Thyroid gland (tissue), 4 donors: ENCODE measurements at places on chromosomes 7 and 10. TPM values are rescaled to one million over a fixed set of nuclear protein-coding genes. Genes with fewer than 3 reads are reported as not detected.

DNA sequence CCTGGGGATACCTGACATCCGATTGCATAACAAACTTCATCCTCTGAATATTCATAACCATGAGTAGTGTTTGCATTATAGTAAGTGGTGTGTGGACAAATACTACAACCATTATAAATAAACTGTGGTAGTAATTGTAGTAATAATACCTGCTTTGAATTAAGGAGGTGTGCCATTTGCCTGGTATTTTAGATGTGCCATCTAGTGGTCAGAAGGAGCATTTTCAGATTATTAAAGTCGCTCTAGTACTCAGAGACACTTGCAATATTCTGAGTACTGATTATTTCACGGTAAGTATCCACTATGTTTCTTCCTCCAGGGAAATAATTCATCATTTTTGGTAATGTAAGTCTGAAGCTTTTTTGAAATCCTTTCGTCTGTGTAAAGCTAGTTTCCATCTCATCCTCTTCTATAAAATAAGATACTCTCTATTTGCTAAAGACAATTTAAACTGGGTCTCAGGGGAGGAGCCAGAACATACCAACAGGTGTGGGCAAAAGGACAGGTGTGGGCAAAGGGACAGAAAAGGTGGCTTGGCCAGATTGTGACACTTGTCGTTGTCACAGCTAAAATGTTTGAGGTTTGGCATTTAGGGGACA is 115.3 kb upstream of the WDR11 start:
- H3K4me1 ChIP-seq: peaks cover 3% of the 10 kb centered on the region
- no peaks in the 10 kb centered on the region for H3K27me3 ChIP-seq

DNA sequence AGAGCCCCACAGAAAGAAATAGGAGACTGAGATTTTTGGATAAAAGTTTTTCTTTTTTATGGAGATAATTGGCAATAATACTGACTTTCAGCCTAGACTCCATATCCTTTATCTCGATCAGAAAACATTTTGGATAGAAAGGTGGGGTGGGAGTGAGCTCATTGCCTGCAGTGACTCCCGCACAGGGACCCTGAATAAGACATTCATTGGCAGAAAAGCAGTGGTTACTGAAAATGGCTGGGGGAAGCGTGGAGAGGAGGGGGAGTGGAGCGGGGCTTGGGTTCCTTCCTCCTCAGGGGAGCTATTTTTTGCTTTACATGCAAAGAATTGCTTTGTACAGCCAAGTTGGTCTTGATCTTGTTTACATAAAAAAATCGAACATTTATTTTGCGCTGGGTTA is 90.4 kb upstream of the BMPER start:
- H3K4me1 ChIP-seq: no peaks in the 10 kb centered on the region
- H3K27ac ChIP-seq: no peak overlapping the region
- no peak overlapping the region for H3K4me3 ChIP-seq
- no peak for DNase-seq
- H3K27me3 ChIP-seq: no peaks in the 10 kb centered on the region

- H3K27me3 ChIP-seq: no peaks in the 10 kb centered on the region
- no peak overlapping the region for H3K4me3 ChIP-seq
- H3K27ac ChIP-seq: no peak overlapping the region
- no peaks in the 10 kb centered on the region for H3K36me3 ChIP-seq
- H3K4me1 ChIP-seq: no peaks in the 10 kb centered on the region
These were observed 750.7 kb downstream of the NRG3 start for GRCh38 chr10:82625512-82626189.

GRCh38 chr7:67597161-67597560 is 600.5 kb downstream of the TYW1 start:
- no peaks in the 10 kb centered on the region for H3K4me1 ChIP-seq
- H3K36me3 ChIP-seq: no peaks in the 10 kb centered on the region
- no peak overlapping the region for H3K27ac ChIP-seq

- H3K36me3 ChIP-seq: no peaks in the 10 kb centered on the region
- no peak overlapping the region for H3K27ac ChIP-seq
- no peak overlapping the region for H3K4me3 ChIP-seq
- H3K27me3 ChIP-seq: no peaks in the 10 kb centered on the region
- H3K4me1 ChIP-seq: no peaks in the 10 kb centered on the region
- no peak for DNase-seq
These were observed 40.6 kb downstream of the SH3PXD2A start for GRCh38 chr10:103814626-103815370.

- no peak overlapping the region for H3K27ac ChIP-seq
- peaks cover 5% of the 10 kb centered on the region for H3K4me1 ChIP-seq
- no peaks in the 10 kb centered on the region for H3K27me3 ChIP-seq
- no peak for DNase-seq
- H3K36me3 ChIP-seq: no peaks in the 10 kb centered on the region
These were observed 16.8 kb downstream of the SLC18A2 start for GRCh38 chr10:117257721-117258120.

- H3K27ac ChIP-seq: no peak overlapping the region
- H3K27me3 ChIP-seq: no peaks in the 10 kb centered on the region
- H3K4me1 ChIP-seq: no peaks in the 10 kb centered on the region
- no peak for DNase-seq
- H3K36me3 ChIP-seq: no peaks in the 10 kb centered on the region
- H3K4me3 ChIP-seq: no peak overlapping the region
These were observed 93.3 kb downstream of the BMS1 start for GRCh38 chr10:42875798-42876341.

DNA sequence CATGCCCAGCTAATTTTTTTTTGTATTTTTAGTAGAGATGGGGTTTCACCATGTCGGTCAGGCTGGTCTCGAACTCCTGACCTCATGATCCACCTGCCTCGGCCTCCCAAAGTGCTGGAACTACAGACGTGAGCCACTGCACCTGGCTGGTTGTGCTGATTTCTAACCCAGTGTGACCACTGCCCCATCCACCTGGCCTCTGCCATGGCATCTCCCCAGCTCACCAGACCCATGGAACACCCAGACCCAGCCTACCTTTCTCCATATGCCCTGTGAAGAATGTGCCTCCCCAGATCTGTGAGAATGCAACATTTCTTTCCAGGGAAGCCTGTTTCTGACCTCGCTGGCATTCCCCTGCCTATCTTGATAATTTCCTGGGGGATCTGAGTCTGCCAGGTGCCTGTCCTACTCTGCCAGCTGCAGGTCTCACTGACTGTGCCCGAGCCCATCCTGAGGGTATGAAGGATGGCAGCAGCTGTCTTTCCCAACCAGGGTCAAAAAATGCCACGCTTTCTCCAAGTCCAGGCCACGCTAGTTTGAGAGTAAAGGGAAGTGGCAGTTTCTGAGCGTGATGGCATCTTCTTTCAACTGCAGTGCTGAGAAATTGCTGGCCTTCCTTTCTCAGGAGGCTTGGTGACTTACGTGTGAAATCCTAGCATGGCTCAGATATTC is 324.4 kb upstream of the ZNF32 start:
- no peaks in the 10 kb centered on the region for H3K4me1 ChIP-seq
- H3K4me3 ChIP-seq: no peak overlapping the region
- DNase-seq: no peak
- H3K27me3 ChIP-seq: no peaks in the 10 kb centered on the region
- no peaks in the 10 kb centered on the region for H3K36me3 ChIP-seq

DNA sequence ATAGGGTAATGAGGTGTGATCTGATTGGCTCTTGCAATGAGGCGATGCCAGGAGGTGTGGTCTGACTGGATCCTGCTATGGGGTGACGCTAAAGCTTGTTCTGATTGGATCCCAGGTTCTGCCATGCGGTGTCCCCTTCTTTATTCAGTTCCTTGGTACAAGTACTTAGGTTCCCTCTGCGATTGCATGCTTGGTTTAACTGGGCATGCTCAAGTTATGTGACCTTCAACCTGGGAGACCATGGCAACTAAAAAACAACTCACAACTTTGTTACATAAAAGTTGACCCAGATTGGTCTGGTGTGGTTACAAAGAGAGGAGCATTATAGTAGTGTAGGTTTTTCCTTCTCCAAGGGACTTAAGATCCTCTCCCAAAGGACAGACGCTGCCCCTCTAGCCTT is 49.5 kb upstream of the DNAJC1 start:
- no peaks in the 10 kb centered on the region for H3K36me3 ChIP-seq
- no peak overlapping the region for H3K27ac ChIP-seq
- H3K4me1 ChIP-seq: no peaks in the 10 kb centered on the region
- H3K27me3 ChIP-seq: no peaks in the 10 kb centered on the region
- H3K4me3 ChIP-seq: no peak overlapping the region

DNA sequence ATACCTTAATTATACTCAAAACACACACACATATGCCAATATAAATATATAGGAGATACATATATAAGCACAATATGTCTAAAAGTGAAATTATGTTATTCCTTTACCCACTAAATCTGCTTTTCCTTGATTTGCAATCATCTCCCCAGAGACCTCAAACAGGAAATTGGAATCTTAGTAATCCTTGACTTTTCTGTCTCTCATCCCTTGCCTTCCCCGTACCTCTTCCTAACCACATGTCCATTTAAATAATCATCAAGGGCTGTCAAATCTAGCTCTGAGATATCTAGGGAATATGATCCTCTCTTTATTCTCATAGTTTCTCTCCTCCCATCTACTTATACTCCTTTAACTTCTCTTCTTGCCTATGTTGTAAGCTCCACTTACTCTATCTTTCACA is 336.6 kb downstream of the HGF start:
- no peaks in the 10 kb centered on the region for H3K4me1 ChIP-seq
- H3K27me3 ChIP-seq: no peaks in the 10 kb centered on the region
- no peak overlapping the region for H3K4me3 ChIP-seq
- no peak for DNase-seq

DNA sequence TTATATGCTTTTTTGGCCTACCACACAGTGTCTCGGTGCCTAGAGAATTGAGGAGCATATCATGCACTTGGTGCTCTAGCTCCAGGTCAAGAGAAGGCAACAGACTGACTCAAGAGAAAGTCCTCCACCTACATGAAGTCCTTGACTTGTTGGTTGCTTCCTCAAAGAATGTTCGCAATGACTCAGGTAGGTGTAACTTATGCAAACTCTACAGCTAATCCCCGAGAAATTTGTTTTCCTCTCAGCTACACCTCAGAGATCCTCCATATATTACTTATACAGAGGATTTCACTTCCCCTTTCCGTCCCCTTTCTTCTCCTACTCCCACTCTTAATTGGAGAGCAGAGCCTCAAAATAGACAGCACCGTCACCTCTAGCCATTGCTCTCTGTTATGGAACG is 1013.1 kb downstream of the KCNMA1 start:
- no peak overlapping the region for H3K27ac ChIP-seq
- H3K27me3 ChIP-seq: no peaks in the 10 kb centered on the region
- no peak for DNase-seq

- peaks cover 15% of the 10 kb centered on the region for H3K4me1 ChIP-seq
- H3K27ac ChIP-seq: no peak overlapping the region
- no peak for DNase-seq
- no peak overlapping the region for H3K4me3 ChIP-seq
- no peaks in the 10 kb centered on the region for H3K27me3 ChIP-seq
These were observed 196.1 kb upstream of the AOAH start for GRCh38 chr7:36920433-36920832.

DNA sequence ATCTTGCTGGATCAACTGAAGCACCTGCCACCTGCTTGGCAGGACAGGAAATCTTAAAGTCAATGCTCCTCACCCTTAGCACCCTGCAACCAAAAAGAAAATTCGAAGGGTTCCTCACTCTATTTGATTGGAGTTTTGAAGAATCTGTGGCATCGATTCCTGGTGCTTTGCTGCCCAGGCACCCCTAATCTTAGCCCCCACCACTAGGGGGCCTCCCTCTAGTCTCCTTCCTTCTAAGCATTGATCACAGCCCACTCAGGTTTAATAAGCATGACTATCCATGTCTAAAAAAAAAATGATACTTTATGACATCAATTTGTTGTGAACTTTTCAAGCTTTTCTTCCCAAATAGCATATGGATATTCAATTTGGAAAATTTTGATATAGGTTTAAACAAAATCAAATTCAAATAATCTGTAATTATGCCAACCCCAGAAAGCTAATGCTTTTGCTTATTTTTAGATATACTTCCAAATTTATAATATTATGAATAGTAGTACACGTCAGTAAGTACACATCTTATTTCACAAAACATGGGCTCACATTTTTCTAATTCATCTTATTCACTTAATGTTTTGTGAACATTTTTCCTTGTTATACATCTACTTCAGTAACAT is 45.3 kb downstream of the NRG3 start:
- no peaks in the 10 kb centered on the region for H3K4me1 ChIP-seq
- H3K4me3 ChIP-seq: no peak overlapping the region
- no peak for DNase-seq
- no peak overlapping the region for H3K27ac ChIP-seq

DNA sequence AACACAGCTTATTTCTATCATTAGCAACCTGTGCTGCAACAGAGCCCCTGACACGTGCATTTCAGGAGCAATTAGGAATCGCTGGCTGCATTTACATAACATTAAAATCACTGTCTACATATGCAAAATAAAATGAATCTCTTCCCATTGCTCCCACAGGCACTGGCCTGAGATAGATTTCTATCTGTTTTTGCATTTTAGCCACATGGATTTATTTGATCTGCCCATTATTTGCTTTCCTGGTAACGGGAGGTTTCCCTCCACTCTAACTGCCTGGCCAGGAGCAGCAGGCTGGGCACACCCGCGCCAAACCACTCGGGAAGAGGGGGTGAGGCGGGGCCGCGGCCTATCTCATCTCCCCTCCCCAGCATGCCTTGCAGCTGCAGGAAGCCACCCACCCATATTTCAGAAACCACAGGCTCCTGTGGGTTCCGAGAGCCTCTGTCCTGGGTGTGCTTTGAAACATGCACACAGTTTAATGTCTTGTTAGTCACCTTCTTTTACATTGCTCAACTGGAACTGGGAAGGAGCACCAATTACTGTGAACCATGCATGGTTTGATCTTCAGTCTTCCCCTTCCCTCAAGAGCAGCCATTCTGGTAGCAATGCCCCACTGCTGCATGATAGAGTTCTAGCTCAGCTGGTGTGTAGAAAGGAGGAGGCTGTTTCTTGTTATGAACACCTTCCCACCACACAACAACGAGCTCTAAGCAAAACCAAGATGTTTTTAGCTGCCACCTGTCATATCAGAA is 37.7 kb upstream of the IKZF1 start:
- DNase-seq: no peak
- no peaks in the 10 kb centered on the region for H3K27me3 ChIP-seq

DNA sequence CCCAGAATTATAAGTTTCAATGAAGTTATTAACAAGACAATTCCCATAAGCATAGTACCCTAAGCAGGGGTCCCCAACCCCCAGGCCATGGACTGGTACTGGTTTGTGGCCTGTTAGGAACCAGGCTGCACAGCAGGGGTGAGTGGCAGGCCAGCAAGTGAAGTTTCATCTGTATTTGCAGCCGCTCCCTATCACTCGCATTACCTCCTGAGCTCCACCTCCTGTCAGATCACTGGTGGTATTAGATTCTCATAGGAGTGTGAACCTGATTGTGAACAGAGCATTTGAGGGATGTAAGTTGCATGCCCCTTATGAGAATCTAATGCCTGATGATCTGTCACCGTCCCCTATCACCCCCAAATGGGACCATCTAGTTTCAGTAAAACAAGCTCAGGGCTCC is 36.0 kb upstream of the KIAA1217 start:
- H3K4me3 ChIP-seq: no peak overlapping the region
- H3K4me1 ChIP-seq: peaks cover 25% of the 10 kb centered on the region
- H3K27ac ChIP-seq: no peak overlapping the region
- no peaks in the 10 kb centered on the region for H3K27me3 ChIP-seq

- H3K4me1 ChIP-seq: peaks cover 16% of the 10 kb centered on the region
- no peaks in the 10 kb centered on the region for H3K27me3 ChIP-seq
- H3K36me3 ChIP-seq: no peaks in the 10 kb centered on the region
- H3K4me3 ChIP-seq: no peak overlapping the region
- no peak for DNase-seq
- H3K27ac ChIP-seq: no peak overlapping the region
These were observed 522.7 kb downstream of the CNTNAP2 start for GRCh38 chr7:146639291-146639690.

Gene MKI67
- 0.24 TPM for total RNA-seq

Gene OR2A5
- not detected for total RNA-seq

Gene ITGB8
- total RNA-seq: 14.0 TPM

Gene C10orf67
- total RNA-seq: not detected
